ENCODE measurements at places on chromosomes 1 and 21.

GRCh38 chr1:111332190-111332589 lies 41.5 kb downstream of the CHIA start:
- DNase-seq = peak; percentile 25

GRCh38 chr1:166907763-166908162 lies 31.7 kb upstream of the TADA1 start:
- DNase-seq = no peak

GRCh38 chr1:86965827-86966182 lies 51.4 kb downstream of the HS2ST1 start:
- DNase-seq = peak; percentile 29

DNA sequence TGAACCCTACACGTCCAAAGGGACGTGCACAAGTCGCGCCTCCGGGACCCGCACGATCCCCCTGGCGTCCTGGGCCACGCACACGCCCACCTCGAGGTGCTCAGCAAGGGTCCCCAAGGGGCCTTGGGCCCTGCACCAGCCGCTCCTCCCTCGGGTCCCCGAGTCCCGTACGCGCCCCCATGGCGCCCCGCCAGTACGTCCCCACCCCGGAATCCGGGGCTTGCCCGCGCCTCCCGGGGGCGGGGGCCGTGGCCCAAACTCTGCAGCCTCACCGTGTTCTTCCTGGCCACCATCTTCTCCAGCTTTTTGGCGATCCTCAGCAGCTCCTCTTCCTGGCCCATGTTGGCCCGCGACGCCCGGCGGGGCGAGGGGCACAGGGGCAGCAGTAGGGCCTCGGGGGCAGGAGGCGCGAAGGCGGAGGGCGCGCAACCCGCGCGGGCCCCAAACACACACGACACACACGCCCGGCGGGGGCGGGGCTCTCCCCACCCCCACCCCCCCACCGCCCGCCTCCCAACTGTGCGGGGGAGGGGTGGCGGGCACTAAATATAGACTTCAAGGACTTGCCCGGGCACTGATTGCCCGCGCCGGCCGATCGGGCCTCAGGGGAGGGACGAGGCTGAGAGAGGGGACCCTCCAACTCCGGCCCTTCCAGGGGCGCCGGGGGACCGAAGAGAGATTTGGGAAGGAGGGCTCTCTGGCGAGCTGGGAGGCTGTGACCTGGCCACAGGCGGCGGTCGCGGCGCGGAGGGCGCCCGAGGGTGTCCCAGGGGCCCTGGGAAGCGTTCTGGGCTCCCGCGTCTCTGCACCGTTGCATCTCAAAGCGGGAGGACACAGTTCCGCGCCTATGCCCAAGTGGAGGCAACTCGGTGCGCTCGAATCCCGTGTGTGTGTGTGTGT lies at the start of gene TCEA3:
Gene TCEA3, minus strand, starts transcription at position 456 of the 900 bp plus-strand sequence. Its CDS starts 115 bp downstream, at position 341.
- DNase-seq = peak; percentile 53

DNA sequence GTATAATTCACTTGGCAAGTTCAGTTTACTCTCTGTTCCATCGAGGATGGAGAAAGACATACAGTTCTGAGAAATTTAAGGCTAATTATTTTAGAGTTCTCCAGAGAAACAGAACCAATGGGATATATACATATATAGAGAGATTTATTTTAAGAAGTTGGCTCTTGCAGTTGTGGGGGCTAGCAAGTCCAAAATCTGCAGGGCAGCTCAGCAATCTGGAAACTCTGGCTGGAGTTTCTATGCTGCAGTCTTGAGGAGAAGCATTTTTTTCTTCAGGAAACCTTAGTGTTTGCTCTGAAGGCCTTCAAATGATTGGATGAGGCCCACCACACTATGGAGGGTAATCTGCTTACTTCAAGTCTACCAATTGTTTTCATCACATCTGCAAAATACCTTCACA lies 34.6 kb downstream of the TRAF5 start:
- DNase-seq = no peak

GRCh38 chr1:37432716-37433115 lies 41.7 kb upstream of the ZC3H12A start:
- DNase-seq = no peak

DNA sequence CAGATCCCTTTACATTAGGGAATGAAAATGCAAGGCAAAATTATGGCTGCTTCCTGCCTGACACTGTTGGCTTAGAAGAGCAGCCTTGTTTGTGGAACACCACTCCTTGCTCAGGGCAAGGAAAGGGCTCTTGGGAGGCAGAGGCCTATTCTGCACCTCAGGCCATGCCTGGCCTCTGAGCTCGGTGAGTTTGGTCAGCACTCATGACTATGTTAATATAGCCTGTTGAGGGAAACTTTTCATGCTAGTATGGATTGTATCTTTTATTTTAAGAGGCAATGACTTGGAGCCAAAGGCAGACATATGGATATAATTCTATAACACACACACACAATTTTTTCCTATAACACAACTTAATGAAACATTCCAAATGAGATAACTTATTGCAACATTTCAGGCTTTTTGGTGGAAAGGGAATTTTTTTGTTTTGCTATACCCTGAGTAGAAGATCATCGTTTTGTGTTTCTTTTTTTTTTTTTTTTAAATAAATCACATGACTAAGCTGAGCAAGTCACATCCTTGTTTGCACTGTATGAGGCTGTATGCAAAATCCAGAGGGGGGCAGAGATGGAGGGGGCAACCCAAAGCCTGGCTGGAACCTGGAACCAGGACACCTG lies 5.6 kb upstream of the YRDC start:
- no peak for DNase-seq

DNA sequence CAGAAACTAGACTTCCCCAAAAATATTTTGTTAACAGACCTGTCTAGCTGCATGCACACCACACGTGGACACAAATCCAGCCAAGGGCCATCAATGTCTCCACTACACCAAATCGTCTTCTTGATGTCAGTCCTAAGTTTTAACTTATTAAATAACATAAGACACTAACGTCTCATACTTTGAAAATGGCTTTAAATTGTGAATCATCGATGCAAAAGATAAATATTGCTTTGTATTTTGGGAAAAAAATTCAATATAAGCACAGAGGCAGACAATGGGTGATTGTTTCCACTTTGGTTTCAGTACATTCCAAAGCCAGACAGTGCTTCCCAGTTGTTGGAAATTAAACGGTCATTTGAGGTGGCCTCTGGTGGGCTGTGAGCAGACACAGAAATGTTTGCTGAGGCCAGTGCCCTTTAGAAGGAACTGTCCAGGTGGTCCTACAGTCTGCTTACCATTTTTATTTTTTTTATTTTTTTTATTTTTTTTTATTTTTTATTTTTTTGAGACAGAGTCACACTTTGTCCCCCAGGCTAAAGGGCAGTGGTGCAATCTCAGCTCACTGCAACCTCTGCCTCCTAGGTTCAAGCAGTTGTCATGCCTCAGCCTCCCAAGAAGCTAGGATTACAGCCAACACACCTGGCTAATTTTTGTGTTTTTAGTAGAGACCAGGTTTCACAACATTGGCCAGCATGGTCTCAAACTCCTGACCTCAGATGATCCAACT lies 1.8 kb upstream of the KIAA2013 start:
- no peak for DNase-seq

GRCh38 chr1:113904293-113904673 lies 316 bp downstream of the AP4B1 start:
- peak; percentile 49 for DNase-seq

DNA sequence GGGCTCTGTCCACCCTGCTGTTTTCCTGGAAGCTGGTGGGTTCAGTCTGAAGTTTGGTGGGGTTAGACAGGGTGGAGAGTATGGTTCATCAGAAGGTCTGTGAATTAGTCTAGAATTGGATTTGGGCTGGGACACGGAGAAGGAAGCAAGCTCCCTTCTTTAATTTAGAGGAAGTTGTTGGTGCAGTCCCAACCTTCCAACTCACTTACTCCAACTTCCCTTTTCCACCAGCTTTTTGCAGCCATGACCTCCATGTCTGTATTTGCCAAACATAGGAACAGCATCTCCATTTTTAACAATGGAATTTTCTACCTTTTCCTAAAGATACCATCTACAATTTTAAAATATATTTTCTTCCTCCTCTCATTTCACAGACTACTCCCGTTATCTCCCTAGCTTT lies 28.5 kb upstream of the PRELP start:
- no peak for DNase-seq

GRCh38 chr1:171790318-171790717 lies 8.9 kb downstream of the METTL13 start:
- DNase-seq = no peak

GRCh38 chr1:47646676-47647075 lies 208.8 kb downstream of the FOXD2 start:
- DNase-seq = no peak

DNA sequence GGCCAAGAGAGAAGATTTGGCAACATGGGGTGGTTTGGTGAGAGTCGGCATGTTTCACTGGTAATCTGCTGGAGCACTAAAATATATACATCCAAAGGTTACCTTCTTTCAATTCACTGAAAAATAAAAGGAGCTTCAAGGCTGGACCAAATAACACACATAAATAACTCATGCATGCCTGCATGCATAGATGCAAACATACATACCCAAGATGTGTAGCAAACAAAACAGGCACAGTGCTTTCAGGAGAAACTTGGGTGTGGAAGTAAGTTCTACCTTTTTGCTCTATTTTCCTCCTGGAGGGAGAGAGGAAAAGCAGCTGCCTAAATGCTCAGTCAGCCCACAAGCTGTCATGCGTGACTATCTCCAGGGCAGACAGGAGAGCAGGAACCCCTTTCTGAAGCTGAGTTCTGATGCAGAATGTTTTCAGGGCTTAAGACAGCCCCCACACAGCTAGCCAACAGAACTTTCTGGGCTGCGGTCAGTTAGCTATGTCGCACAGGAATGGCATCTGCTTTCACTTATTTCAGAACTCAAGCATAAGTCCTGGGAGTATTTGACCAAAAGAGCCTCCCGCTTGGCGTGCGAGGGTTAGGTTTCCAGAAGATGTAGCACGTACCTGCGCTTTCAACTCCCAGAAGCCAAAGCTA lies 166.2 kb downstream of the TOMM20 start:
- DNase-seq = peak; percentile 73

DNA sequence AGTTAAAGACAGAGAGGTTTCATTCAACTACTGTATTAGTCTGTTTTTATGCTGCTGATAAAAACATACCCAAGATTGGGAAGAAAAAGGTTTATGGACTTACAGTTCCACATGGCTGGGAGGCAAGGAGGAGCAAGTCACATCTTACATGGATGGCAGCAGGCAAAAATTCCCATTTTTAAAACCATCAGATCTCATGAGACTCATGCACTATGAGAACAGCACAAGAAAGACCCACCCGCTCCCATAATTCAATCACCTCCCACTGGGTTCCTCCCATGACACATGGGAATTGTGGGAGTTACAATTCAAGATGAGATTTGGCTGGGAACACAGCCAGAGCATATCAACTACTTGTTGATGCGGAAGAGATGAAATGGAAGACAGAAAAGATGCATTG lies 9.2 kb downstream of the GPR161 start:
- DNase-seq = no peak

- DNase-seq = no peak
Measured at GRCh38 chr1:232917053-232917452, 33.4 kb upstream of the NTPCR start.

DNA sequence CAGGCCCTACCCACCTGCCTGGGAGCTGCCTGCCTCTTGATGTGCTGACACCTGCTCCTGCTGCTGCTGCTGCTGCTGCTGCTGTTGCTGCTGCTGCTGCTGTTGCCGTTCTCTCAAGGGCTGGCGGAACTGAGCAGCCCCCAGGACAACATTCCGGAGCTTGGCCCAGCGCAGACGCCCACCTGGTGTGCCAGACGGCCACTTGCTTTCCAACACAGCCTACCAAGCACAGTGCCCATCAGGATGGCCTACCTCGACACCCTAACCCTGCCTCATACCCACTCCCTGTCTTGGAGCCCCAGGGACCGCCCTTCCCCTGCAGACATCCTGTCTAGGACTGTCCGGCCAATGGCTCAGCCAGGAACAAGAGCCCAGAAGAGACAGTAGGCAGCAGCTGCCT lies 11.8 kb downstream of the DENND4B start:
- no peak for DNase-seq

DNA sequence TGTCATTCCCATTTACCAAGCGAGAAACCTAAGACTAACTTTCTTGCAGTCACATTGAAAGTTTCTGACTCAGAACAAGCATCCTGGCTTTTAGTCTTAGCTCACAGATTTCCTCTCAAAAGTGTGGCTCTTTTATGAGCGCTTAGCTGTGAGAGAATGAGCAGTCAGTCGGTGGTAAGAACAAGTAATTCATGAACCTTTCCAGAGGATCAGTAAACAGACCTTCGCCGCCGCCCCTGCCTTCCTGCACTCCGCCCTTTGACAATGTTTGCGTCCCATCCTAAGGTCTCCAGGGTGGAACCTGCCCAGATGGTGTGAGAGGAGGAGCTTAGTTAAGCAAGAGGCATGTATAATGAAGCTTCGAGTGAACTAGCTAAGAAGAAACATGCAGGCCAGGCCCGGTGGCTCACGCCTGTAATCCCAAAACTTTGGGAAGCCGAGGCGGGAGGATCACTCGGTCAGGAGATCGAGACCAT lies 142.4 kb downstream of the GLUL start:
- peak; percentile 48 for DNase-seq

- DNase-seq = no peak
Measured at GRCh38 chr1:28510970-28511440, 5.2 kb downstream of the RCC1 start.

DNA sequence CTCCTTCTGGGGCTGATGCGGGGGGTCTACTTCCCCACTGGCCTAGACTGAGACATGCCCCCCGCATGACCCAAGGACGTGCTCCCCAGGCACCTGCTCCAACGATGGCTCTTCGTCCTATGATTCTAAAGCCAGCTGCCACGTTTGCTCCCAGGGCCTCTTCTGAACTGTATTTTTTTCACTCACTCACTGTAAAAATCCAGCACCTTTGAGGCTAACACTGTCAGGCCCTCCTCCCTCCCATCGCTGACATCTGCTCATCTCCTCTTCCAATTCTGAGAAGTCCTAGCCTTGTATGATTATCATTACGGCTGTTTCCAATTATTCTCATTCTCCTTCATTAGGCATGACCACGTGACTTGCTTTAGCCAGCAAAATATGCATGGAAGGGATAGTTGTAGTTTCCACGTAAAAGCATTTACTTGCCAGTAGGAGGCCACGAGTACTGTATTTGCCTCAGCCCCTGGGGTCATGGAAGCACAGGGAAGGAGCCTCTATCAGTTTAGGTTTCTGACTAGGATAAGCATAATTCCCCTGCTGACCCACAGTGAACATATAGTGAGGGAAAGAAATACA lies 19.1 kb upstream of the EDN2 start:
- DNase-seq = no peak

- no peak for DNase-seq
Measured at GRCh38 chr1:113683384-113684152, 75.7 kb downstream of the PHTF1 start.

- no peak for DNase-seq
Measured at GRCh38 chr1:94986783-94987182, 59.9 kb upstream of the CNN3 start.

DNA sequence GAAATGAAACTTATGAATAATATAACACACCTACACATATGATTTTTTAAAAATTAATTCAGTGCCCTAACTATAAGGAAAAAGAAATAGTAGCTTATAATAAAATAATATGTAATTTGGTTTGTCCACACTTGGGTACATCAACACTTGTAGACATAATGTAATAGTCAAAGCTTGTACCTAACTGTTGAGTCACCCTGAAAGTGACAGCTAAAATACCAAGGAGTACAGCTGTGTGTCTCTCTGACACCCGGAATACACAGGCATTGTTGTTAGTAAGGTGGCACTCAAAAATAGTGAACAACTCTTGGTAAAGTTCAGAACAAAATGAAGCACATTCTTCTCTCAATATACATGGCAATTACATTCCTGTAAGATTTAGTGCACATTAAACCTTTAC lies 243.4 kb downstream of the TRABD2B start:
- peak; percentile 21 for DNase-seq
